ENCODE measurements at places on chromosomes 5 and 9. TPM values are rescaled to one million over a fixed set of nuclear protein-coding genes. Genes with fewer than 3 reads are reported as not detected.

- H3K27ac ChIP-seq, result no peak overlapping the region
- no peaks in the 10 kb centered on the region for H3K4me1 ChIP-seq
- DNase-seq, result no peak
- peaks cover 1% of the 10 kb centered on the region for H3K27me3 ChIP-seq
- H3K36me3 ChIP-seq, result no peaks in the 10 kb centered on the region
Observed at GRCh38 chr5:180718810-180719453, 20.9 kb downstream of the OR2Y1 start.

DNA sequence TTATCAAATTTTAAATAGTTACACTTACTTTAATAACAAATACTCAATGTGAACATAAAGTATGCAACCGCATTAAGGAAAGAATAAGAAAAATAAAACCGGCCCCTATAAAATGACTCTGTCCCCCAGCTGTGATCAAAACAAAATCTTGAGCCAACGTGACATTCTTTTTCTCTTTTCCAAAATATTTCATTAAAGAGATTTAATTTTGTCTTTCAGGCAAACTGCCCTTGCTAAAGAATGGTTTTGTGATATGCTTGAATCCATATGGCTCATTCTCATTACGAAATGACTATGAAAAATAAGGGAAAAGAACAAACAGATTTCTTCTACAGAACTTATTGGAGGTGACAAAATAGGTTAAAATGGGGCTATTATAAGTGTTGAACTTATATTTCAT is 197.0 kb downstream of the NR2F1-AS1 start:
- DNase-seq, result no peak
- H3K27me3 ChIP-seq, result no peaks in the 10 kb centered on the region
- no peak overlapping the region for H3K27ac ChIP-seq

DNA sequence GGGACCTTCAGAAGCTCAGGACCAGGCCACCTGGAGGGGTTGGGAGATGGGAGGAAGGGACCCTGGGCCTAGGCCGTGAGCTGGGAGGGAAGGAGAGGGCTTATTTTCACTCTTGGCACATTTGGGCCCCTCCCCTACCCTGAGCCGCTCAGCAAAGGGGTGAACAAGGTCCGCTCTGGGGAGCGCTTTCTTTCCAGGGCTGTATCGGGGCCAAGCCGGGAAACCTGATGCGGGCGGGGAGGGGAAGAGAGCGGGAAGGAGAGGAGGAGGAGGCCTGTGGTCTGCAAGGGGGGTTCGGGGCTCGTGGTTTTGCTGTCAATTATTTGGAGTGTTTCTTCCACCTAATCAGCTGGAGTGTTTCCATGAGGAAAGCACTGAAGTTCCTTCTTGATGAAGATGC is 62.7 kb upstream of the RXRA start:
- no peaks in the 10 kb centered on the region for H3K27me3 ChIP-seq

DNA sequence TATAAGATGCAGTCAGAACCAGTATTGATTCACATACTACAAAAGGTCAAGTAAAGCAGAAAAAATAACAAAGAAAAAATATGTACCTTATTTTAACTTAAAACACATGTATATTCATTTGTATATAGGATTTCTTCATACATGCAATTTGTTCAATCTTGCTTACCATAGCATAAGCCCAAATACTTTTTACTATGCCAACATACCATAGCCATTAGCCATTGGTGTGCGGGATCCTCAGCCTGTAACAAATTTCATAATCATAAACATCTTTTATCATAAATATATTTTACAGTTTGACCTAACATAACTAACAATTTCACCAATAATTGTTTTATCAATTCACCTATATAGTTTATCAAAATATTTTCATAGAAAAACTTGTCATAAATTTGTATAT is 51.1 kb downstream of the MPDZ start:
- no peak overlapping the region for H3K4me3 ChIP-seq
- H3K27ac ChIP-seq, result no peak overlapping the region
- H3K36me3 ChIP-seq, result peaks cover 2% of the 10 kb centered on the region

DNA sequence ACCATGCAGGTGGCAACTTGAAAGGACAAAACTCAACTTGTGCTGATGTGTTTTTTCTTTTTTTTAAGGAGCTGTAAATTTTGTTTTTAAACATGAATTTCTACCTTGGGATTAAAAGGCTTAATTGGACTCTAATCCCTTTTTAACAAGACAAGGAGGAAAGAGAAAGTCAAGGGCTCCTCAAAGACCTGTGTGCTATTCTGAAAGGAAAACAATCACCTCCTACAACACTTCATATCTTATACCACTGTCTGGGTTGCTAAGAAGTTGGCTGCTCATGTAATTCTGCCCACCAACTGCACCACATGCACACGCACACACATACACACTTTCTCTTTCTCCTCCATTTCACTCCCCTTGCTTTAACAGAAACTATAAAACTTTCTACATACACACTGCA is 78.6 kb downstream of the SH3RF2 start:
- H3K27me3 ChIP-seq, result no peaks in the 10 kb centered on the region
- H3K27ac ChIP-seq, result no peak overlapping the region
- H3K4me3 ChIP-seq, result no peak overlapping the region

DNA sequence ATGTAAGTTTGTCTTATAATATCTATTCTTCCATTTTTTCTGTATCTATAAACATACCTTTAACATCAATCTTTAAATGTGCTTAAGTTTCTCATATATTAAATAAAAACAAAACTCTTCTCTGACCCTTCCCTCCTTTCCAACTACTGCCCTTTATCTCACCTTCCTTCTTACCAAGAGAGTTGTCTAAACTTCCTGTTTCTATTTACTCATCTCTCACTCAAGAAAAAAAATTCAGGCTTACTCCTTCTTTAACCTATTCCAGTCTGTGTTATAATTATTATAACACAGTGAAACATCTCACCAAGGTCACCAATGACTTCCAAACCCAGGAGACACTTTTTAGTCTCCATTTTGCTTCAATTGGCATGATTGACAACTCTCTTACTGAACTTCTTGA is 140.9 kb downstream of the CCDC171 start:
- H3K4me1 ChIP-seq, result no peaks in the 10 kb centered on the region
- H3K27ac ChIP-seq, result no peak overlapping the region
- H3K27me3 ChIP-seq, result no peaks in the 10 kb centered on the region
- no peak for DNase-seq
- peaks cover 2% of the 10 kb centered on the region for H3K36me3 ChIP-seq

The CARTPT gene
- total RNA-seq, result not detected

Data from aorta (tissue), 5 donors.